ENCODE measurements at places on chromosomes 13 and 19. TPM values are rescaled to one million over a fixed set of nuclear protein-coding genes. Genes with fewer than 3 reads are reported as not detected.

Gene RFPL4A
- polyA plus RNA-seq, result not detected

Gene HNRNPUL1
- polyA plus RNA-seq, result 200 TPM

Gene RNF113B
- polyA plus RNA-seq, result not detected

Gene SMIM44
- polyA plus RNA-seq, result 0.22 TPM

Gene PALM3
- polyA plus RNA-seq, result 31.4 TPM

Gene GRIK5
- 19.0 TPM for polyA plus RNA-seq

Gene ZNF546
- polyA plus RNA-seq, result 6.1 TPM

Gene TMEM145
- polyA plus RNA-seq, result 0.90 TPM

GRCh38 chr13:106496072-106496997 lies 39.1 kb downstream of the EFNB2 start:
- no peak for DNase-seq

DNA sequence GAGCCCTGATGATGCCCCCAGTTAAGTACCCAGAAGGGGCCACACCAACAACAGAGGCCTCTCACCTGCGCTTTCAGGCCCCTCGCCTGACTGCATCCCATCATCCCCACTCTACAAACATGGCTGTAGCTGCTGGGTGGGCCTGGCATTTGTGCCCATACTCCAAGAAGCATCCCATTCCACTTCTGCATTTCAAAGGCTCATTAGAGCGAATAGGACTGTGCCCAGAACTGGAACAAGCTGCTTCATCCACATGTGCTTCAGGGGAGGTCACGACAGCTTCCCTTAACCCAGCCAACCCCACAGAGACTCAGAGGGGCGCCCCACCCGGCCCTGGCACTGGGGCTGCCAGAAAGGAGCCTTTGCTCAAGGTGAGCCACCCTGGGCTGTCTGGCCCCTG lies 156.9 kb downstream of the SIPA1L3 start:
- DNase-seq, result no peak

GRCh38 chr19:42251572-42252358 lies 3.2 kb downstream of the ERF start:
- no peak for DNase-seq

DNA sequence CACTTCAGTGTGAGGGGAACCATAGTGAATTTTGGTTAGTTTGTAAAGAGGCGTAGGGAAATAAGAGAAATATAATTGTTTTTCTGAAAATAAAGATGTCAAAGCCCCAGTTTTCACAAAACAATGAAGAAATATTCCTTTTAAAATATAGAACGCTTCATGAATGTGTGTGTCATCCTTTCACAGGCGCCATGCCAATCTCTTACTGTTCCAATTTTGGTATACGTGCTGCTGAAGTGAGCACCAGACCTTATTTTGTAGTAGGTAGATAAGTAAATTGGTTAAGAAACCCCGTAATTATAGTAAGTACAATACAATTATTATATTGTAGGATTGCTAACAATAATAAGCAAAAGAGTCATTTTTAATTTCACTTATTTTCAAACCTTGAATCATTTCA lies 43.3 kb downstream of the NAA16 start:
- DNase-seq, result no peak

GRCh38 chr13:47932950-47933923 lies 67.8 kb downstream of the SUCLA2 start:
- DNase-seq, result no peak

DNA sequence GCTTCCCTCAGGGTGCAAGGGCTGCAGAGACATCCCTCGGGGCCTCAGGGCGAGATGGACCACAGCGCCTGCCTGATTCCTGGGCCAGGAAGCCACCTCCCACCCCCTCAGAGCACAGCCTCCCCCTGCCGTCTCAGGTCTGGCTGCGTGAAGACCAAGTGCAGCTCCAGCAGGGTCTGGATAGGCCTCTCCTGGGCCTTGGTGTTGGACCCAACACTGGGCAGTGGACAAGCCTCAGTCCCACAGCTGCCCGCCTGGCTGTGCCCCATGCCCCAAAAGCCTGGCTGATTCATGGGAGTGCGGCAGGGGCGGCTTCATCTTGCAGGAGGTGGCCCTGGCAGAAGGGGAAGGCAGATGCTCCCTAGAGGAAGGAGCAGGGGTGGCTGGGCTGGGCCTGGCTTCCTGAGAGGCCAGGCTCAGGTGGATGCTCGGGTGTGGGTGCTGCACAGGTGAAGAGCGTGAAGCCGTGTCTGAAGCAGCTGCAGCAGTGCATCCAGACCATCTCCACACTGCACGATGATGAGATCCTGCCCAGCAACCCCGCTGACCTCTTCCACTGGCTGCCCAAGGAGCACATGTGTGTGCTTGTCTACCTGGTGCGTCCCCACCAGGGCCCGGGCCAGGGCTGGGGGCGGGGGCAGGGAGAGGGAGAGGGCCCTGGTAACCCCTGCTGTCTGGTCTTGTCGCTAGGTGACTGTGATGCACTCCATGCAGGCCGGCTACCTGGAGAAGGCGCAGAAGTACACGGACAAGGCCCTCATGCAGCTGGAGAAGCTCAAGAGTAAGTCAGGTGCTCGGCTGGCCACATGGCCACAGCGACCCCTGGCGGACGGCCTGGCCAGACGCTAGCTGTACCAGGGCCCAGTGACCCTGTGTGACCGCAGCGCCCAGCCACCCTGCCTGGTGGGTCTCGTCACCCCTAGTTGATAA lies 21.7 kb downstream of the MAU2 start:
- DNase-seq, result no peak

DNA sequence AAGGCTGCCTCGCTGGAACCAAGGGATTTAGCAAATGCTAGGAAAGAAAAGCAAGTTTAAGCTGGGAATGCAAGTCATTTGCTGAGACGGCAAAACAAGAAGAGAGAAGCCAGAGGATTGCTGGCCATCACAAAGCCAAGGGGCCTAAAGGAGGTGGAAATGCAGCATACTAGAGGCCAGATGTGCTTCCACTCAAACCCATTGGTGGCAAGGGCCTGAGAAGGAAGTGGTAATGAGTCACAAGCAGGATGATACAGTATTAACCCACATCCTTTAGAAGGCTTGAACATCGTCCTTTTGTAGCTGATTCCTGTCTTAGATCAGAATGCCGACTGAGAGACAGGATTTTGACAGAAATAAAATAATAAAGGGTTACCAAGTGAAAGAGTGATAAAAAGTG lies 68.2 kb downstream of the ITGBL1 start:
- no peak for DNase-seq

- no peak for DNase-seq
Measured at GRCh38 chr13:45500492-45501174, 35.9 kb downstream of the COG3 start.

GRCh38 chr19:6958791-6959190 lies 62.4 kb downstream of the MBD3L2B start:
- DNase-seq, result no peak

- no peak for DNase-seq
Measured at GRCh38 chr13:37488726-37489125, 109.8 kb downstream of the POSTN start.

DNA sequence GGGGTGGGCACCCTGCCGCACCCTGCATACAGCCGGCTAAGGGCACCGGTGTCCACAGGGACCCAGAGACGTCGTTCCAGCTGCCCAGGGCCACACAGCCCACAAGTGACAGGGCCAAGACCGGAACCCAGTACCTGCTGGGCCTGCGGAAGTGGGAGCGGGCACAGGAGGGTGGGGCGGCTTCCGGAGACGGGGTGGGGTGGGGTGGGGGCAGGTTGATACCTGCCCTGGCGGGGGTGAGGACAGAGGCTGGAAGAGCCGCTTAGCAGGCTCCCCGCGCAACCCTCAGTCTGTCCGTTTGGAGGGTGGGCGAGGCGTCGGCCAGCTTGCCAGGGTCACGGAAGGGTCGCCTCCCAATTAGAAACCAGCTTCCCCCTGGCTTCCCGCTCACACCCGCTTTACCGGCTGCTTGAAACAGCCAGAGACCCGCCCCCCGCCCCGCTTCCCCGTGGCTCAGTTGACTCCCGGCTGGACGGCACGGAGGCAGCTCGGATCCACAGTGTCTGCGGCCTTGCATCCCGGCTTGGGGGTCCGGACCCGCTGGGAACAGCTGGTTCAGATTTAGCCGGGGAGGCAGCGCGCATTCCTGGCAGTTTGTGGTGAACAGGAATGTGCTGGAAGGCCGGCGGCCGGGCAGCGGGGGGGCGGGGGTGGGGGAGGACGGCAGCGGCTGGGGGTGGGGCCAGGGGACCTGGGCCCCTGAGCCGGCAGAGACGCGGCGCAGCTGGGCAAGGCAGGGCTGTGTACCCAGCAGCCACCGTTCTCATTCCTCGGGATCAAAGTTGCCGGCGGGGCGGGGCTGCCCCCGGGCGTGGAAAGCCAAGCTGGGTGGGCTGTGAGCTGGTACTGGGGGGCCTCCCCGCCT lies 1.9 kb downstream of the CNN2 start:
- DNase-seq, result peak; percentile 85

- DNase-seq, result no peak
Measured at GRCh38 chr13:72435251-72435650, 292.2 kb downstream of the MZT1 start.

DNA sequence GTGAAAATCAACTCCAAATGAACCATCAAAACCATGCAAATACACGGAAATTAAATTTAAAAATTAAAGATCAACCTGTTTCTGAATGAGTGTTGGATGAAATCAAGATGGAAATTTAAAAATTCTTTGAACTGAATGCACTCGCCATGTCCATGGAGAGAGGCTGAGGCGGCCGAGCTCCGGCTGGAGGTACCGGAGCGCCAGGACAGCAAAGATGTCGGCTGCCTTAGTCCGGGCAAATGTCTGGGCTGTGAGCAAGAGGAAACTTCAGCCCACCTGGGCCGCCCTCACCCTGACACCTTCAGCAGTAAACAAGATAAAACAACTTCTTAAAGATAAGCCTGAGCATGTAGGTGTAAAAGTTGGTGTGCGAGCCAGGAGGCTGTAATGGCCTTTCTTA lies 5.3 kb upstream of the ZNF506 start:
- DNase-seq, result no peak

- no peak for DNase-seq
Measured at GRCh38 chr19:6223461-6224307, 56.1 kb downstream of the MLLT1 start.

DNA sequence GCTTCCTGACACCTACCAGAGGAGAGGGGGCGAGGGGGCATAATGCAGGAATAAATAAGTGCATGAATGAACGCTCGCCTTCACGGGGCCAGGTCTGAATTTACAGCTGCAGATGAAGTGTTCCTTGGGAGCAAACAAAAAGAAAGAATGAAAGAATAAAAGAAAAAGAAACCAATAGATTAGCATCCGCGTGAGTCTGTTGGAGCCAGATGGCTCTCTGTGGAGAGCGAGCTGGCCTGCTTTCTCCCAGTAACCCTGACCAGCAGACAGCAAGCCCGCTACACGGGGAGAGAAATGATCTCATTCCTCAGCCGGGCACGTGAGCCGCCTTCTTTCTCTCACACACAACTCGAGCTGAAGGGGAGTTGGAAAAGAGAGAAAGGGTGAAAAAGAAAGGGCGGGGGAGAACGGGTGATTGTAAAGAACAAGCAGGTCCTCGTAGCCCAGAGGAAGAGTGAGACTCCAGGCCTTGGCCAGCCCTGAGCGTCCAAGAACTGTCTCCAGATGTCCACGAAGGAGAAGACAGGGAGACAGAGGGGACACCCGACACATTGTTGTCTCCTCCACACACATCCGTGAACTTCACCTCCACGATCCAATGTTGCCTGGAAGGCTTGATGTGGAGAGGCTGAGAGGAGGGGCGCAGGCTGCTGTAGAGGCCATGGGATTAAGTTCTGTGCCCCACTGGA lies 81.4 kb downstream of the RNASEH2B start:
- DNase-seq, result no peak

DNA sequence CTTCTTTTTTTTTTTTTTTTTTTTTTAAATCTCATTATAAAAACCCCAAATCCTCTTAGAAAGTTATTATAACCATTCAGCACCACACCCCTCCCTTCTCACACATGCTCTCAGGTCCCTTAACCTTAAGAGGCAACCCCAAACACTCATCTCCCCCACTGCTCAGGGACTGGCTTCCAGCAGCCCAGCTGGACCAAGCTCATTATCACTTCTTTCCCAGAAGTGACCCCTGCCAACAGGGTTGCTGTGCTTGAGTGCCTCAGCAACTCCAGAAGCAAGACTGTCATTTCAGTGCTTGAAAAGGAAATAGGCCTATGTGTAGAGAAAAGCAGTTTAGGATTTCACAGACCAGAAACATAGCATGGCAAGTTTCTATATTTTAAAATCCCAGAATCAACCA lies 84.3 kb downstream of the SLAIN1 start:
- DNase-seq, result no peak

DNA sequence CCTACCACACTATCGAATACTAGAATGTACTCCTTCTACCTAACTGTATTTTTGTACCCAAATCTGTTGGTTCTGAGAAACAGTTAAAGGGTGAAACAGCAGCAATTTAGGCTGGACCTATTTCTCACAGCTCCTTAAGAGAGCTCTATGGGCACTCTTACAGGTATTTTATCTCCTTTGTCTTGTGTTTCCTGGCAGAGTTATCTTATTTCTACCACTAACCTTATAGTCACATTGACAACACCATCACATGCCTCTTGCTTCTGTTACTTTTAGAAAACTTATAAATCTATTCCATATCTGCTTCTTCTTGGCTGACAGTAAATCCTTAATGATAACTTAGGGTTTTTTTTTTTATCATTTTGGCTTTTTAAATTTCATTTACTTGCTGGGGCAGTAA lies 130.7 kb downstream of the MYO16 start:
- no peak for DNase-seq

DNA sequence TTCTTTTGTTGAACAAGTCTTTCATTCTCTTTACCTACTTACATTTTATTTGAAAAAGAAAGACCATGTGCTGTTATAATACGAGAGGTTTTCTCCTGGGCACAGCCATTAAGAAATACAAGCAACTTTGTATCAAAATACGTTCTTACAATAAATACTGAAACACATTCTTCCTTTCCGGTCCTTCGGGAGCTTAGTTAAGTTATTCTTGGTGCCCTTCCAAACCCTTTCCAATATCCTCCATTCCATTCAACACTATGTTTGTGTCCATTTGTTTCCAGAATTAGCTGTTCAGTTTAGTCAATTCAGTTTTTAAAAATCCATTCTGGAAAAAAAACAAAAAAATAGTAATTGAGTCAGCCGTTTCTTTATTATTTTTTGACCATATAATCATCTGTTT lies 746.8 kb upstream of the SLC10A2 start:
- DNase-seq, result no peak

DNA sequence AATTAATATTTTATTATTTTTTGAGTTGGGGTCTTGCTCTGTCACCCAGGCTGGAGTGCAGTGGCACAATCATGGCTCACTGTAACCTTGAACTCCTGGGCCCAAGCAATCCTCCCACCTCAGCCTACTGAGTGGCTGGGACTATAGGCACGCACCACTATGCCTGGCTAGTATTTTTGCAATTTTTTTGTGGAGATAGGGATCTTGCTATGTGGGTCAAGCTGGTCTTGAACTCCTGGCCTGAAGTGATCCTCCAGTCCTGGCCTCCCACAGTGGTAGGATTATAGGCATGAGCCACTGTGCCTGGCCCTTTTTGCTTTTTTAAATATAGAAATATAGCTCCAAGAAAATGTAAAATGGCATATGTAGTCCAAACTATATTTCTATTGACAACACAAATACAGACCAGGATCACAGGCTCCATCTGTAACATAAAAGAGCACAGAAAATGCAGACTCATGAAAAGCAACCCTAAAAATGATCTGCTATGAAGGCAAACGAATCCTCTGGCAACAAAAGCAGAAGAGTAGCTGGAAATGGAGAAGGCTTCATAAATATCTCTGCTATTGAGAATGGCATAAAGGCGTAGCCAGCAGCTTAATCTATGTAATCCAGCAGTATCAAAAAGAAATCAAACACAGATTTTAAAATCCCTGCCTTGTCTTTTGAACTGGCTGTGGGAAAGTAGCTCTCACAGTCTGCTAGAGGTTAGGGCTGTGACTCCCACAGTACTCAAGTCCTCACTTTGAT lies 200.6 kb downstream of the LHFPL6 start:
- DNase-seq, result no peak

- DNase-seq, result no peak
Measured at GRCh38 chr13:36986462-36987240, 12.5 kb downstream of the ALG5 start.

- DNase-seq, result no peak
Measured at GRCh38 chr19:2478278-2478755, 2.4 kb downstream of the GADD45B start.

All from renal cortex interstitium (tissue), 15 donors.